M059J (cell line): ENCODE measurements at places on chromosomes 11 and 22.

DNA sequence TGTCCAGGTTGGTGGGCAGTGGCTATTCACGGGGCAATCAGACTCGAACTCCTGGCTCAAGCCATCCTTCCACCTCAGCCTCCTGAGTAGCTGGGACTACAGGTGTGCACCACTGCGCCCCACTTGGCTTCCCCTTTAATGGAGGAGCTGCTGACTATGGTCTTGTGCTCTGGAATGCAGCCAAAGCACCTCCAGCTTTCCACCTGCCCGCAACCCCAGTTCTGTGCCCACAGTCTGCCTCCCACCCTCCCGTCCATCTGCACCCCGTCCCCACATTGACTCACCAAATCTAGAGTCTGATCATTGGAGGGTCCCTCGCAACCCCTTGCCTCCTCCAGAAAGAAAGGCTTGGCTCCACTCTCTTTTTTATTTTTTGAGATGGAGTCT is 41.0 kb downstream of the KCNJ4 start:
- DNase-seq: no peak

- DNase-seq: no peak
Observed at GRCh38 chr11:32573228-32573627, 10.4 kb upstream of the EIF3M start.

DNA sequence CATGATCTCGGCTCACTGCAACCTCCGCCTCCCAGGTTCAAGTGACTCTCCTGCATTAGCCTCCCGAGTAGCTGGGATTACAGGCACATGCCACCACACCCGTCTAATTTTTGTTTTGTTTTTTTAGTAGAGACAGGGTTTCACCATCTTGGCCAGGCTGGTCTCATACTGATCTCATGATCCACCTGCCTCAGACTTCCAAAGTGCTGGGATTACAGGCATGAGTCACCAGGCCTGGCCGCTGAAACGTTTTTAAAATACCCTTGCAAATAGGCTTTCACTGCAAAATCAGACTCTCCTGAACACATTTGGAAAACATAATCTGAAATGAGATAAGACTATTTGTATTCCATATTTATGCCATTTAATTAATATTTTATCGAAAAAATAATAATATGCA is 826.1 kb upstream of the CNTN5 start:
- DNase-seq: peak; percentile 31

GRCh38 chr11:71927820-71928736 is at the start of gene XNDC1N:
Gene XNDC1N (minus strand): TSS chr11:71928594. CDS start chr11:71923353, 5,241 bp downstream.
- peak; percentile 90 for DNase-seq

GRCh38 chr11:116686866-116687265 is 85.9 kb downstream of the BUD13 start:
- DNase-seq: no peak

- DNase-seq: no peak
Observed at GRCh38 chr11:122360875-122361274, 244.9 kb upstream of the BLID start.
